Activated naive CD8-positive, alpha-beta T cell treated with anti-CD3 and anti-CD28 coated beads, Interleukin-2, amount 50 U/mL, for 24 hours (primary cell): ENCODE measurements at places on chromosomes 5 and 9.

DNA sequence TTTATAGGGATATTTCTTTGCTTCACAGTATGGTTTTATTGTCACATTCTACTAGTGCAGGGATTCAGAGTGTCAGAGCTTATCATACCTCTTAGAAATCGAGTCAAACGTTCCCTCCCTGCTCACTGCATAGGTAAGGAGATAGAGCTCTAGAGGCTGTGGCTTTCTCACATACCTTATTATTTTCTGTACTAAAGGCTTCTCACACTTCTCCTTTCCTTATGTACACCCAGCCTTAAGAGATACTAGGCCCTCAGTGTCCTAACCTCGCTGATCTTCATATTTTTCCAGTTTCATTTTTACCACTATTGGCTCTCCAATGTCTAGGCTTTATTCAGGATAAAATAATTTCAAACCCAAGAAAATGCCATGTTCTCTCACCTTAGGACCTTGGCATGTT, 297.3 kb upstream of the RIOK2 start:
- no peak for DNase-seq

DNA sequence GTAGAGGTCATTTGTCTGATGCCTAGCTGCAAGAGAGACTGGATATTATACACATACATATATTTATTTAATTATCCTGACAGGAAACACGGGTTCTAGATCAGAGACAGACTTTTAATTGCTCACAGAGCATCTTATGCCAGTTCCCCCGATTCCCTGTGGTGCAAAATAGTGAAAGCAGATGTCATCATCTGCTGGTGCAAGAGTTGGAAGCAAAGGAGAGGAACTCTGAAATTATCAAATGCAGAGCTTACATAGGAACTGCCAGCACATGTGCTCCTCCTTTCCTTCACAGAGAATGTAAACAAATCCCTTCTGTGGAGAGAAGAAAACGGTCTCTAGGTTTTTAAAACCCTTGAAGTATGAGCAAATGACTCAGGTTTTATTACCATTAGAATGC, 69.3 kb downstream of the DTWD2 start:
- no peak for DNase-seq

GRCh38 chr5:110769000-110769681, 30.3 kb downstream of the SLC25A46 start:
- no peak for DNase-seq

- no peak for DNase-seq
These were observed 708 bp downstream of the RXRA start for GRCh38 chr9:134326724-134327601.

DNA sequence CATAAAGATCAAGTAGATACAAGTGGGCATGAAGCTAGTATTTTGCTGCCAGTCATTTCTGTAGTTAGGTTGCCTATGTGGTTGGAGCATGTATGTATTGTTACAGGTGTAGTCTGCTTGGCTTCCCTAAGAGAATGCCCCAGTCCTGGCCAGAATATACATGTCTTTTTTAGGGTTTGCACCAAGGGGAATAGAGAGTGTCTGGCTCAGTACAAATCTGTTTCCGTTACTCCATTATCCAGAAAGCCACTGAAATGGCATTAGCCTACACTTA, 23.2 kb downstream of the TGFBR1 start:
- no peak for DNase-seq

DNA sequence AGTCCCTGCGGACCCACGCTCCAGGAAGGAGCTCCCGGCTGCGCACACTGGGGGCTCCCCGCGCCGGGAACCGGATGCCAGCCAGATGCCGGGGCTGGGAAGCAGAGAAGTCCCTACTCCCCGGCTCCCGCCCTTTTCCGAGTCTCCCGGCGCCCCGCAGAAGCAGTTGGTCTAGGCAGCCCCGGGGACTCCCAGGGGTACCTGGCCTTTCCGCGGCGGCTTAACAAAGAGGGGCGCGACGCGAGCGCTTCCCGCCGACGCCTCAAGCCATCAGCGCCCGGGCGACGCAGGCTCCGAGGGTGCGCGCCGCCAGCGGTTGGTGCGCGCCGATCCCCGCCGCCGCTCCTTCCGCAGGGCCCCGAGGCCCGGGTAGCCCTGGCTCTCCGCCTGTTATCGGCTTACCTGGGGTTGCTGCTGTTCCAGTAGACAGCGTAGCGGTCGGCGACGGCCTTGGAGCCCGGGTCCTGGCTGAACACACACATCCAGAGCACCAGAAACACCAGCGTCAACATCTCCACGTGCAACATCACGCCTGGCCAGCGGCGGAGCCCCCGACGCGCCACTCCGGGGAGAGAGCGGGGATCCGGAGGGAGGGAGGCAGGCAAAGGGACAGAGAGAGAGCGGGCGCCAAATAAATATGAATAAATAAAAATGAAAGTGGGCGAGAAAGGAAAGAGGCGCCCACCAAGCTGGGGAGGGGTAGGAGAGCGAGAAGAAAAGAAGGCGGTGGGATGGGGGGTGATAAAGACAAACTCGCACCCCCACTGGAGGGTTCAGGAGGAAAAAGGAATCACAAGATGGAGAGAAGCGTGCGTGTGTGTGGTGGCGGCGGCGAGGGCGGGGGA, 428 bp downstream of the EFNA5 start:
- no peak for DNase-seq

- DNase-seq: no peak
These were observed 36.9 kb upstream of the ANKRD55 start for GRCh38 chr5:56270058-56270457.

DNA sequence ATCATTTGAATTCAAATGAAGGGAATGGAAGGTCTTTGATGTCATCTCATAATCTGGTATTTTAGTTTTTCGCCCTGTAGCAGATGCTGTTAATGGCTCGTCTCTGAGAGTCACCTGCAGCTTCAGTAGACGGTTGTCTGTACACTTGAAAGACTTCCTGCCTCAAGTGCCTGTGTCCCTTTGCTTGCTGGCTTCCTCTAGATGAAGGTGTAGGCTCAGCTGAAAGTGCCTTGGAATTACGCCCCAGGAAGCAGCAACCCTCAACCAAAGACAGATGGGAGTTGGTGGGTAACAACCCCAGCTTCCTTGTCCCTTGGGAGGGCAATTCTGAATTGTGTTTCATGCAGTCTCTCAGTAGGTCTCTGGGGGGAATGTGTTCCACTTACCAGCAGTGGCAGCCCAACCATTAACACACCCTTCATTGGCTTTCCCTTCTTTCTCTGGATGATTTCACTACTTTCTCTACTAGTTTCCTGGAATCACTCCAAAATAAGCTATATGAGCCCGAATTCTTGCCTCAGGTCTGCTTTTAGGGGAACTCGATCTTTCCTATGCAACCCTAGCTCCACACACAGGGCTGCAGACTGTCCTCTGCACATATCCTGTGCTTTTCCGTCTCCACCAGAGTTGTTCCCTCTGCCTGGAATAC, 395.6 kb downstream of the DMAC1 start:
- no peak for DNase-seq

- DNase-seq: no peak
These were observed 111.5 kb downstream of the WDR41 start for GRCh38 chr5:77380636-77381035.

DNA sequence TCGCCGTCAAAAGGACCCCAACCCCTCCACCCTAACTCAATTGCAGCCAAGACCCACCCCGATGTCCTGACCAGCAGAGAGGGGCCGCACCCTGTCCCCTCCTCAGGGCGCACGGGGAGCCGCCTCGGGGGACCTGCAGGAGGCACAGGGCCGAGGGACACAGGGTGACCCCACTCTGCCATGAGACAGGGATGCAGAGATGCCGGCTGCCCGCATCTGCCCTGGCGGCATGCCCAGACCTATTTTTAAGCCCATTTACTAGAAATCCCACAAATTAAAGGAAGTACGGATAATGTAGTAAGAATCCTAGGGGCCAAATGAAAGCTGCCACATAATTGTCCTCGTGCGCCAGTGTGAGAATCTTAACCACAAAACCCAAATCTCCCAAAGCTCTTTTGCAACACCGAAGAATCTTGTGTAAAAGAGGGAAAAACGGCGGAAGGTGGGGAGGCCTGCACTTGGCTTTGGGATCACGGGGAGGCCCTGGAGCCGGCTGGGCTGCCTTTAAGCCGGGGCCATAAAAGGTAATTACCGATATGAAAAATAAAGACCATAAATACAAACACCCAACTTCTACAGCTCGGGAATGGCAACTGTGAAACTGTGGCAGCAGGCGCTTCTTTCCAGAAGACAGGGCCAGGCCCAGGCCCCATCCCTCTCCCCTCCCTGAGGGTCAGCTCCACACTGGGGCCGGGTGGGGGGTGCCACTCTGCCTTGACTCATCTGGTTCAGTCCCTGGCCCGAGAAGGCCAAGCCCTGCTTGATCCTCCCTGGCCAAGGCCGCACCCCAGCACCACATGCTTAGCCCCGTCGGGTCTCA, 35.0 kb downstream of the NACC2 start:
- DNase-seq: no peak

DNA sequence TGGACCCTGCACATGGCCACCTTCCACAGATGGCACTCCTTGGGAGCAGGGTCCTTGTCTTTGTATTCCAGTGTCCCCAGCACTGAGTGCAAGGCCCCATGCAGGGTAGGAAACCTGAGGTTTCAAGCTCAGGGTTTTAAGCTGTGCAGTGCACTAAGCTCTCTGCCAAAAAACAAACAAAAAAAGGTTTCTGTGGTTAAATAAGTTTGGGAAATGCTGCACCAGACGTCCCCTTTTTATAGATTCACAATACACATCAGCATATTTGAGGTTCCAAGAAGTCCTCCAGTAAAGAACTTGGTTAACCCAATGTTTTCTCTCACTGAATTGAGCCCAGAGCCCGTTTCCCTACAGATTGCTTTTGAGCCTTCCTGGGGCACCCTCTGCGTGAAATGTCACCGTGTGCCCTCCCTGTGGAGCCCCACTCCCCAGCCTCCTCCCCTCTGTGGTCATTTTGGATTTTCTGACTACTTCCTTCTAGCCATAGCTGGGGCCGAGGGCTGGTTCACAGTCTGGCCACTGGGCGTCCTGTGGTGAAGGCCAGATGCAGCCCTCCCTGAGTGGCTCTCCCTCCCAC, 17.1 kb downstream of the DELE1 start:
- DNase-seq: no peak

- no peak for DNase-seq
These were observed 6.5 kb upstream of the FAM78A start for GRCh38 chr9:131282688-131283422.

DNA sequence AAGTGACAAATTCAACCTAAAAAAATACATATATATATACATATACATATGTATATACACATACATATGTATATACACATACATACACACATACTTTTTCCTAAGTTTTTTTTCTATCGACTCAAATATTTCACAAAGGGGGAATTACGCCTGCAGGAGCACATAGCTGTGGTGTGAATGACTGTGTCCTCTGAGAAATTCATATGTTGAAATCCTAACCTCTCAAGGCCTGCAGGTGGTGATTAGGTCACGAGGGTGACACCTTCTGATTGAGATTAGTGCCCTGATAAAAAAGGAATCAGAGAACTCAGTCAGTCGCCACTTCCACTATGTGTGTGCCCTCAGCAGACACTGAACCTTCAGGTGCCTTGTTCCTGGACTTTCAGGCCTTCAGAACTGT, 248.7 kb downstream of the SEMA5A start:
- DNase-seq: no peak

GRCh38 chr9:21060919-21061561, 16.7 kb downstream of the IFNB1 start:
- no peak for DNase-seq

- no peak for DNase-seq
These were observed 52.9 kb upstream of the CD180 start for GRCh38 chr5:67249590-67249895.

DNA sequence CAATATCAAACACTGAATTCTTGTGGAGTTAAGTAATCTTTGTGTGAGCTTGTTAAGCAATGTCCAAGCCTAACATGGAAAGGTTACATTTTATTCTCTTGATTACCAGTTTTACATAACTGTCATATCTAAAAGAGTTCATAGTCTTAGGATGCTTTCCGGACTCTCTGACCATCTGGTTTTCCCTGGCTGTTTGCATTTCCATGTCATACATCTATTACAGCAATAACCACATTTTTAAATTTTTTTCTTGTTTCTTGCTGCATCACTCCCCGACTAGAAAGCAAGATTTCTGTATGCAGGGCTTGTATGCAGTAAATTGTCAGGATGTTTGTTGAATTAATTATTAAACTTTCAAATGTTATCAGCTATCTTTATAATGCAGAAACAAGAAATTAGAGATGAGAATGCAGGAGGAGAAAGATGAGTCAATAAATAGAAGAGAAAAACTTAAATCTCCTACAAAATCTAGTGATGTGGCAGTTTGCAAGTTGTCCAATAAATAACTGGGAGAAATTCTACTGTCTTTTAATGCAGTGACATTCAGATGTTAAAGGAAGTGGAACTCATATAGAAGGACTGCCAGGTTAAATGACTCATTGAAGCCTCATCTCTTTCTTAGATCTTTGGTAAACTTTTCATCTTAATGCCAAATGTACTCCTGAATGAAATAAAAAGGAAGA, 179.6 kb upstream of the SGCD start:
- DNase-seq: no peak
